ENCODE measurements at places on chromosomes 7 and 10.

DNA sequence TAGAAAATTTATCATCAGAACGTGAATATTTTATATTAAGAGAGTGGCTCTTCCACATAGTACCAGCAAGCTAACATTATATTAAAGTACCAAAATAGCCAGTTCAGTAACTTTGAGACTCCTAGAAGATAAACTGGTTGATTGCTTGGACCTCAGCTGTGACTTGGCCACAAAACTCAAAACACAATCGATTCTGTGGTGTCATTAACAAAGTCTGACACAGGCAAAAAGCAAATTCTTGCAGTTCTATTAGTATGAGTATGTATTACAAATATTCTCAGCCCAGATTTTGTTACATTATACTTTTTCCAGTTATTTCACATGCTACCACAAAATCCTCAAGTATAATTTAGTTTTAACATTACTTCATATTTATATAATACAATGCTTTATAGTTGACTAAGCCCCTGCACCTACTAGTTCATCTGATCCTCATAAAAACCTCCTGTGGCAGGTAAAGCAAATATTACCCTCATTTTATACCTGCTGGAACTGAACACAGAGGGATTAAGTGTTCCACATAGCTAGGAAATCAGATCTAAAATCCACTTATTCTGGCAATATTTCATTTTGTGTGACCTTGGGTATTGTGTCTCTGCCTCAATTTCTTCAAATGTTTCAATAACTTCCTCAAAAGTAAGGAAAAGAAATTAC is 279.9 kb upstream of the MKLN1 start:
- no peak for DNase-seq

GRCh38 chr7:87479951-87480350 is 4.5 kb upstream of the ABCB4 start:
- no peak for DNase-seq

- DNase-seq = no peak
Observed at GRCh38 chr7:116357781-116358670, 141.5 kb upstream of the CAV2 start.

GRCh38 chr7:130887182-130887956 is 153.4 kb upstream of the KLF14 start:
- DNase-seq = no peak

DNA sequence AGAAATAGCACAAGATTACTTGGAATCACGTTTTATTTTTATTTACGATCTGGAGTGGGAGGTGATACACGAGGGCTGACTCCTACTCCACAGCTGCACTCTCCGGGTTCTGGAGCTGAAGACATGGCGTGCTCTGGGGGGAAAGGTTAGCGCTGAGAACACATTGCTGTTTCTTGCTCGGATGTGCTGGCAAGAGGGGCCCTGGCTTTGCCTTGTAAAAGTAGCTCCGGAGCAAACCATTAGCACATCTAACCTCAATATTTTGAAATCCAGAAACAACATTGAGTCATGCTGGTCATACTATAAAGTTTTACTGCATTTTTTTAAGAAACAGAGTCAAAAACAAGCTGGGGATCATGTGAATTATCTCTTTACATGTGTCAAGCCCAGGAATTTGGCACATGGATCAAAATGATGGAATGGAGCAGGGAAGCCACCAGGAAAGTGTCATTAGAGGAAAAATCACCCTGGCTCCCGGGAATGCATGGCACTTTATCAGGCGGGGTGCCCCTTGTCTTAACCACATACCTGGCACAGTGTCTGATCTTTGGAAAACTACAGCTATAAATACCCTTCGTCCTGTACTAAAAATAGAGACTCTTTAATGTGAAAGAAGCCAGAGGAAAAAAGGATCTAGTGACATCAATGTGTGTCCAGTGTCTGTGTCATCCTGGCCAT is 31.6 kb upstream of the LYZL1 start:
- DNase-seq = no peak

- DNase-seq = no peak
Observed at GRCh38 chr7:121041516-121042148, 53.1 kb downstream of the CPED1 start.

GRCh38 chr10:73780301-73780700 is 1.5 kb upstream of the CHCHD1 start:
- DNase-seq = no peak

- DNase-seq = peak; percentile 29
Observed at GRCh38 chr7:24836084-24836483, 78.8 kb upstream of the GSDME start.

DNA sequence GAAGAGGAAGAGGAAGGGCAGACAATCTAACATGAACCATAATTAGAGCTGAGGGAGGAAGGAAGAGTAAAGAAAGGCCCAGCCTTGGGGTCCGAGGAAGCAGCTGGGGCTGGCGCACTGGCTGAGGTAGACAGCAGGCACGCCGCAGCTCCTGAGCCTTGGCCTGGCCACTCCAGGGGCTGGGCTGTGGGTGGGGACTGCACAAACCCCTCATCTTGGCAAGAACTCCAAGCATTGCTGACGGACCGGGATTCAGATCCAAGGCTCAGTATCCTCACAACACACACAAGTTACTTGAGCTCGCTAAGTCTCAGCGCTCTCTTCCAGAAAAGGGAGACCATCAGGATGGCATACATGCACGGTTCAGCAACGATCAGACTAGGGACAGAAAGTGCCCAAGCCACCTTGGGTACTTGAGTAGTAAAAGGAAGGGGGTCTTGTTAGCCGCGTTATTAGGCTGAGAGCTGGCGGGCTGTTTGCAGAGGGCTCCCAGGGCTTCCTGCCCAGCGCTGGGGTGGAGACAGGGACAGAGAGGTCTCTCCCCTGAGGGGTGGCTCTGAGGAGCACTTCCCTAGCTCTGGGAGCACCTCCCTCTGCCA is 4.5 kb downstream of the TNS3 start:
- DNase-seq = no peak

GRCh38 chr10:35639728-35640401 is 2.2 kb downstream of the FZD8 start:
- DNase-seq = no peak

- no peak for DNase-seq
Observed at GRCh38 chr10:24969841-24970281, 17.5 kb upstream of the PRTFDC1 start.

GRCh38 chr7:154789404-154789803 is 213.5 kb downstream of the PAXIP1 start:
- DNase-seq = no peak

DNA sequence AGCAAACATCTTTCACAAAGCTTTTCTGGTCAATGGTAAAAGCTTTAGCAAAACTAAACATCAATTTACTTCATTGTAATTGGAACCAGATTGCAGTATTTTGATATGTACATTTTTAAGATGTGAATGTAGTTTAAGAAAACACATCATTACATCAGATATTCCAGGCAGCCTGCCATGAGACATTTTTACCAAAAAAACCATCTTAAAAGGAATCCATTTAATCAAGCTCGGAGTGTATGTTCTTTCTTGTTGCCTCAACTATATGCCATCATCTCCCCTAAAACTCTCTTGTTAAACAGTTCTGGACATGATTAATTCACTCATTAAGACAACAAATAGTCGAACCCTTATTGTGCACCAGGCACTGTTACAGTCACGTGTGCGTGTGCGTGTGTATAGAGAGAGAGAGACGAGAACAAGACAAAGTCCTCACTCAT is 97.5 kb downstream of the UBE2H start:
- DNase-seq = no peak

DNA sequence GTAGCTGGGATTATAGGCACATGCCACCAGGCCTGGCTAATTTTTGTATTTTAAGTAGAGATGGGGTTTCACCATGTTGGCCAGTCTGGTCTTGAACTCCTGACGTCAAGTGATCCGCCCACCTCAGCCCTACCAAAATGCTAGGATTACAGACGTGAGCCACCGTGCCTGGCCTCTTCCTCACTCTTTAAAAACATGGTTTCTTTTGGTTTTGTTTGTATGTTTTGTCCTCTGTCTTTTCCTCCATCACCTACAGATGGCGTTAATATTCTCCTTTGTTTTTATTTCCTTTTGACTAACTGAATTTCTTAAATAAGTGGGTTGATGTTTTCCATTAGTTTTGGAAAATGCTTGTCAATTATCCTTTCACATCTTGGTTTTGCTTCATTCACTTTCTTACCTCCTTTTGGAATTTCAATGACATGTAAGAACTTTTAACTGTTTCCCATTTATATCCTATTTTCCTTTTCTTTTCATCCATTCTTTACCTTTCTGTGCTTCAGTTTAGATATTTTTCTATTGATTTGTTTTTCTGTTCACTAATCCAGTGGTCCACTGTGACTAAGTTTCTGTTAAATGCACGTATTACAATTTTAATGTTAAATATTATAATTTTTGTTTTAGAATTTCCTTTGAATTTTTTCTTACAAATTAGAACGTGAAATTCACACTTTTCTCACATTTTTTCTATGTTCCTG is 104.1 kb downstream of the ZNF467 start:
- peak; percentile 3 for DNase-seq

GRCh38 chr10:77207828-77208185 is 429.8 kb downstream of the KCNMA1 start:
- DNase-seq = no peak

DNA sequence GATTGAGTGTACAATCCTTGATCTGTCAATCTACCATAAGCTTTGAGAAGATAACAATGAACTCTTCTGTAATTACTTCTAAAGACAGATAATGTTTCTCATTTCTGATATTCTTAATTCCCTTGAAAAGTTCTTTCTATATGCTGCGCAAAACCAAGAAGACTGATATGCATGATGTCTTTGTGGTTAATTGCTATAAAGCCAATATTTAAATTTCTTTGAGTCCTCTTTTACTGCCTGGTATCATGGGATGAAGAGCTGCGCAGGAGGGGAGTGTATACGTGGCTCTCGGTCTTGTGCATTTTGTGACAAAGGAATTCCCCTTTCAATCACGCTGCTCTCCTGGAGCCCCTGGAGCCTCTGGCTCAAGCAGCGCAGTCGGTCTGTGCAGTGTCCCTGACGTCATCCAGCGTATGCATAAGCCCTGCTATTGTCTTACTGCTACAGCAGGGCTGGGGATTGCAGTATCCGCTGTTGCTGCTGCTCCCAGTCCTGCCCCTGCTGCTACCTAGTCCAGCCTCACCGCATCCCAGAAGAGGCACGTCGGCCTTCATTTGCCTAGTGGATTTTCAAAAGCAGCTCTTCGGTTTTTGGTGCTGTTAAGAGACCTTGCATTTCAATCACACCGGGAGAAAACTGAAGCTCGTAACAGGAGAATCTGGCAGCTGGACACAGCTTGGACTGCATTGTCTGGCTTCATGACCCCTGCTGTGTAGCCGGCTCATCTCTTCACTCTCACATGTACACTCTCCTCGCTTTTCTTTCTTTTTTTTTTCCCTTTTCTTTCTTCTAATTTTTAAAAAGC is 66.7 kb downstream of the ST7 start:
- no peak for DNase-seq

DNA sequence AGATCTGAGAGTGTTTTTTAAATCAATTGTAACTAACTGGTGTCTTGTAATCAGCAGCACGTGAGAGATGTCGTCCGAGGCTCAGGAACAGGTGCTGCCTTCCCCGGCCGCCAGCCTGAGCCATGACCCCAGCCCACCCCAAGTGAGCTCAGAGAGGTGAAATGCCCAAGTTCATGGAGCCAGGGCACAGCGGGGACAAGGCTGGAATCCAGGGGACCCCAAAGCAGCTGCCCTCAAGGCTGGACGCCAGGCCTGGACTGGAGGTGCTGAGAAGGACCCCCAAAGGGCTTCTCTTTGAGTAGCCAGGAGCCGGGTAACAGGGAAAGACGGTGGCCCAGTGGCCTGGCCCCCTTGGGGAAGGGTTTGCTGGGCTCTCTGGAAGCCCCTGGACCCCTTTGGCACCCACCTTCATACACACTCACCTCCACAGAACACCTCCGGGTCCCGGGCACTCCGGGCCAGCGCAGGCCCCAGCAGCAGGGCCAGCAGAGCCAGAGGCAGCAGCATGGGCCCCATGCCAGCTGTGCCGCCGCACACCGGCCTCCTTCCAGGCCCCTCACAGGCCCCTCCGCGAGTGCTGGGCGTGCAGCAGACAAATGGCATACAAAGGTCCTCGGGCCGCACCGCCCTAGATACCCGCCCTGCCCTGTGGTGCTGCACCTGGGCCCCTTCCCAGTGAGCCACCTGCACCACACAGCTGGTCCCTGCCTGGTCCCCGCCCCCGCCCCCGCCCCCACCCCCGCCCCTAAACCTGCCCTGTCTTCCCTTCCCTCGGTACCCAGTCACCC is 24.0 kb upstream of the CNPY1 start:
- DNase-seq = no peak

- DNase-seq = no peak
Observed at GRCh38 chr7:24899905-24900304, 80.1 kb downstream of the OSBPL3 start.

- DNase-seq = no peak
Observed at GRCh38 chr10:30041196-30042105, 17.9 kb downstream of the JCAD start.

- DNase-seq = no peak
Observed at GRCh38 chr7:26724795-26725194, 139.6 kb downstream of the SKAP2 start.

GRCh38 chr7:33466203-33466602 is 336.8 kb downstream of the BBS9 start:
- no peak for DNase-seq

All from CD4-positive, alpha-beta T cell treated with Interleukin-10 for 1 hour (primary cell).